ENCODE measurements at places on chromosomes 2 and 18.

GRCh38 chr2:34229998-34230397 lies 630.9 kb upstream of the FAM98A start:
- no peak for DNase-seq

DNA sequence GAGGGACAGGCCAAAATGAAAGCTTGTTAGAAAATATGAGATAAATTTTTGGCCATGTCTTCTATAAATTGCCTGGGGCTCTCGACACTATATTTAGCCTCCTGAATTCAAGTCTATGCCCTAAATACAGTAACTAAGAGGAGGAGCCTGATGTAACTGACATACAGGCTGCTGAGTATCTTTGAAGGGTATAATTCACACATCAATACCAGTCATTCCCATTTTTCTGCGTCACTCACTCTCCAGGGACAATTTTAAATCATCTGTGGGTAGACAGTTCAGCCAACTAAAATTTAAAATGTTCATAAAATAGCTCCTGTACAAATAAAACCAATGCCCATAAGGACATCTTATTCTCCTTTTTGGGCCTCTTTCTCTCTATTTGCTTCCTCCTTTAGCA lies 105.9 kb downstream of the AP1S3 start:
- DNase-seq, result no peak

DNA sequence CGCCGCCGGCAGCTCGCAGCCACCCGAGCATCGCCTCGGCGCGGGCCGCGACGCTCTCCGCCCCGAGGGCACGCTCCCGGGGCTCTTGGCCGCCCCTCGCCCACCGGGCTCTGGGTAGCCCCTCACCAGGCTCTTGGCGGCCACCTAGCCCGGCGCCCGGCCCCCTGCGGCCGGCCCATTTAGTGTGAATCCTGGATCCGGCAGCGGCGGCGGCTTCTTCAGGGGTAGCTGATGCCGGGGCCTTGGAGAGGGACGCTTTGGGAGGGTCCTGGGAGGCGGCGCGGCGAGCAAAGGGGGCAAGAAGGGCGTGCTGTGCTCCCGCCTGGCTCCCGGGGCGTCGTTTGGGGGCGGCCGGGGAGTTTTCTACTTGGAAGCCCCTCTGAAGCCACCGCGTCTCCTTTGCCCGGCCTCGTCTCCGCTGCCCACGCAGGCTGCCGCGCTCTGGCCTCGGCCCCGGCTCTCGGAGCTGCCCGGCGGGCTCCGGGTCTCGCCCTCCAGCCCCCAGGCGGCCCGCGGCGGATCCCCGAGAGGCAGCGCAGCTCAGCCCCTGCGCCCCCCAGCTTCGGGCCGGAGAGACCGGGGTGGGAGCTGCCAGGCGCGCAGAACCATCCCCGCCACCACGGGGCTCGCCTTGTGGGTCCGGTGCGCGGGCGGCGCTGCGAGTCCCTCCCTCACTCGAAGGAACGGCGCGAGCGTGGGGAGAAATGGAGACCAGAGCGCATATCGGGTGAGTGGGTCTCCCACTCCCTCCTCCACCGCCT lies 509 bp downstream of the PIEZO2 start:
- no peak for DNase-seq

GRCh38 chr18:49617865-49618264 lies 56.0 kb downstream of the LIPG start:
- no peak for DNase-seq

GRCh38 chr2:62354771-62355561 lies 151.0 kb downstream of the TMEM17 start:
- no peak for DNase-seq

DNA sequence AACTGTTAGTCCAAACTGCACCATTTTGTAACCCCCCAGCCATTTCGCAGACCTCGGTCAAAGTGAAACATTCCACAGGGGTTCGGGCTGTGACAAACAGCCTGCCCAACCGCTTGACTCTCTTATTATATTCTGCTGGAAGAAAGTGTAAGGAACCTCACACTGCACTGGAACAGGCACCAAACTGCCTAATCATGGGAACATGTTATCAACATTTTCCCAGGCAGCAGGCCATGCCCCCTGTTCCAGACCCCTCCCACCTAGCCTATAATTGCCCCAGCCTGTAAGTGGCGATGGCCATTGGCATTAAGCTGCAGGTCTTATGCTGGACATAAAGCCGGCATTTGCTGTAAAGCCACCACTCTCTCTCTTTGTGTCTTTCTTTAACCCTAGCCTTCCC lies 16.9 kb downstream of the LYG2 start:
- DNase-seq, result no peak

DNA sequence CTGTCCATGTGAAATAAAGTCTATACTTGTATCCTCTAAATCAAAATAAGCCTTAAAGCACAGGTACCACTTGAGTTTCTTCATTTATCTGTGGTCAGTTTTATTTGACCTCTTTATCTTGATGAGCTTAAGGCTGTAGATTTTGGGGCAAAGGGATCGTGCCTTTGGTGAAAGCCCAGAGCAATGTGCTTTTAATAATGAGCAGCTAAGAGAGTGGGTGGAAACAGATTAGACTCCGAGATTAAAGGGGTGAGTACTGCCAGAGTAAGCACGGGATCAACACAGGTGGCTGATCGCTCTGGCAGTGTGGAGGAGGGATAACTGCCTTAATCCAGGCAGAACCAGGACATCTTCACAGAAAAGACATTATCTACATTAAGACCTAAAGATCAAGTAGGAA lies 280.4 kb downstream of the TDRD15 start:
- DNase-seq, result no peak

DNA sequence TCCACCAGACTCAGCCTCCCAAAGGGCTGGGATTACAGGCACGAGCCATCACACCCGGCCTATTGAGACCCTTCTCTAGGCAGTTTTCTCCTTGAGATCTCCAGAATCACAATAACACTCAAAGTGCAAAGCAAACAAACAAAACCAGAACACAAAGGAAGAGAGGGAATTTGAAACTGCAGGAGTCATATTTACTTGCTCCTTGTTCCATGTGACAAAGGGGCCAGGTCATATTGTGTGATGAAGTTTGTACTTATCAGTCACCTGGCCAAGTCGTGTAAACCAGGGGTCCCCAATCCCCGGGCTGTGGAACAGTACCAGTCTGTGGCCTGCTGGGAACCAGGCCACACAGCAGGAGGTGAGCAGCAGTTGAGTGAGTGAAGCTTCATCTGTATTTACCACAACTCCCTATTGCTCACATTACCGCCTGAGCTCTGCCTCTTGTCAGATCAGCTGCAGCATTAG lies 26.5 kb downstream of the SCYGR8 start:
- DNase-seq, result no peak

- DNase-seq, result no peak
These were observed 408.0 kb downstream of the RNF144A start for GRCh38 chr2:7325186-7325585.

DNA sequence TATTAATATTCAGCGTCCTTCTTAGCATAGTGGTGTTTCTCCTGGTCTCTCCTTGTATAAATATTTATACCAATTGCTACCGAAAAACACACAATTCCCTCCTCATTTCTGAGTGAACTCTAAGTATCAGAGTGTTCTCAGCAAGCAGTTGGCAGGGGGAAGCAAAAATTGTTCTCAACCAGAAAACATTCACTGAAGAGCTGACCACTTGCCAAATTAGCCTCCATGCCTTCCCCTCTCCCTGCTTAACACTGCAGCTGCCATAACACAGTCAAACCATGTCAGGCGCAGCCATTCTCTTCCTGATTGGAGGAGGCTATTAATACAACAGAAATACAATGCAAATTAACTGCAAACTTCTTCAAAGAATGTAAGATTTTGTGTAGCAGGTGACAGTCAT lies 105.0 kb downstream of the COL6A3 start:
- no peak for DNase-seq

DNA sequence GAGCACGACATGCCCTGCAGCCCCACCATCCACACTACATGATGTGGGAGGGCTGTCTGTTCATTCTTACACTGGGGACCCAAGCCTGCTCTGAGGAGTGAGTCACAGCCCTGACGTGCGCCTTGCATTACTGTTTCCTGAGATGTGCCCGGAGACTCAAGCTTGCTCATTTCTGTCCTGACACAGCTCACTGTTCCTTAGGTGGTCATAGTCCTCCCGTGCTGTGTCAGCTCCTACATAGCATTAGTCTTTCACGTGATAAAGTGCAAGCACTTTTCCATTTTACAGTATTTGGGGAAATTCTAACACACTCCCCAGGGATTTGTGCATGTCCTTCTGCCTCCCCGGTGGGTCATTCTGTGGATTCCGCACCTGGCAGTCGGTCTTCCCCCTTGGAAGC lies 46.2 kb upstream of the TRIM43B start:
- peak; percentile 67 for DNase-seq

DNA sequence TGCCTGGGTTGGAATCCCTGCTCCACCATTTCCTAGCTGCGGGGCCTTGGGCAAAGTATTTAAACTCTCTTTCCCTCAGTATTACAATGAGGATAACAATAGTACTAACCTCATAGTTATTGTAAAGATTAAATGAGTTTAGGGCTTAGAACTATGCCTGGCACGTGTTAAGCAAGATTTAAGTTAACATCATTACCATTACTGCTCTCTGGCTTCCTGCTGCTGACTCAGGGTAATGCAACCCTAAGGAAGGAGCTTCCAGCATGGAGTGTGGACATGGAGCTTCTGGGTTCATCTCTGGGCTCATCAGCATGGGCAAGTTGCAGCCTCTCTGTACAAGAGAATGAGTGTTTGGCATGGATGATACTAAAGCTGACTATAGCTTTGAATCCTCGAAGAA lies 374.2 kb upstream of the MAP2 start:
- no peak for DNase-seq

GRCh38 chr18:35045121-35045520 lies 3.9 kb downstream of the MAPRE2 start:
- no peak for DNase-seq

GRCh38 chr18:55268151-55268601 lies 308.9 kb upstream of the CCDC68 start:
- no peak for DNase-seq
